ENCODE measurements at places on chromosomes 2 and 18. TPM values are rescaled to one million over a fixed set of nuclear protein-coding genes. Genes with fewer than 3 reads are reported as not detected.

CPLX4 gene
- total RNA-seq, result not detected

KCNE4 gene
- total RNA-seq, result not detected

LDLRAD4 gene
- 51.9 TPM for total RNA-seq

ARHGEF4 gene
- 2.6 TPM for total RNA-seq

ABCG5 gene
- total RNA-seq, result not detected

HJURP gene
- total RNA-seq, result 0.44 TPM

UGT1A3 gene
- total RNA-seq, result not detected

VIL1 gene
- not detected for total RNA-seq

DHX57 gene
- total RNA-seq, result 23.5 TPM

C2orf80 gene
- total RNA-seq, result not detected

SPAG16 gene
- 6.3 TPM for total RNA-seq

MAP3K2 gene
- 85.6 TPM for total RNA-seq

CFC1 gene
- total RNA-seq, result not detected

PPP3R1 gene
- total RNA-seq, result 74.8 TPM

SERPINB2 gene
- 1.7 TPM for total RNA-seq

ALK gene
- not detected for total RNA-seq

DSC2 gene
- total RNA-seq, result not detected

GMPPA gene
- 45.2 TPM for total RNA-seq

HMSD gene
- total RNA-seq, result 1.8 TPM

SERPINB13 gene
- not detected for total RNA-seq

SKA1 gene
- 0.28 TPM for total RNA-seq

LOXL3 gene
- 0.25 TPM for total RNA-seq

TMEM163 gene
- not detected for total RNA-seq

RAB17 gene
- not detected for total RNA-seq

PAIP2B gene
- total RNA-seq, result 11.0 TPM

SETBP1 gene
- total RNA-seq, result 0.09 TPM

NCL gene
- 380 TPM for total RNA-seq

SLC1A4 gene
- 8.2 TPM for total RNA-seq

RGPD3 gene
- total RNA-seq, result 0.44 TPM

TWIST2 gene
- total RNA-seq, result not detected

CROCC2 gene
- not detected for total RNA-seq

FOXD4L1 gene
- 0.42 TPM for total RNA-seq

LIMS4 gene
- total RNA-seq, result 4.0 TPM

SLC16A14 gene
- 0.12 TPM for total RNA-seq

SFXN5 gene
- 10.0 TPM for total RNA-seq

Measured in CD4-positive, alpha-beta memory T cell (primary cell).